Activated T-cell treated with anti-CD3 and anti-CD28 coated beads, Interleukin-2, amount 50 U/mL, for 48 hours (primary cell): ENCODE measurements at places on chromosomes 7 and 10.

- DNase-seq = no peak
These were observed 22.1 kb upstream of the NPVF start for GRCh38 chr7:25250386-25250785.

- DNase-seq = no peak
These were observed 72.8 kb upstream of the ZNF479 start for GRCh38 chr7:57205000-57205399.

DNA sequence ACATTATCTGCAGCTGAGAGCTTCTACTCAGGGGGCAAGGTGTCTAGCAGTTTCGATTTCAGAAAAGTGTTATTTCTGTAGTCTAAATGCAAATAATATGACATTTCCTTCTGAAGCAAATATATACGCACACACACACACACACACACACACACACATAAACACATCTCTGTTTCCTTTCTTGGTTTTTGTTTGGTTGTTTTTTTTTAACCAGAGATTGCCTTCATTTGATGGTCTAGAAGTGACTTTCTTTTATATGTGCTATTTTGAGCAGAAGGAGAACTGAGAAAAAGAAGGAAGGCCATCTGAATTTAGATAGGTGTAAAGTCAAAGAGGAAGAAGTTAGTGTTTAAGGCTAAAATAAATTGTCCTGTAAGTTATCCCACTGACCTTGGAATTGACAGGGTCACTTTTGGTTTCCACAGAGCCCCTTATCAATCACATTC lies 142.2 kb downstream of the TRIL start:
- DNase-seq = no peak

DNA sequence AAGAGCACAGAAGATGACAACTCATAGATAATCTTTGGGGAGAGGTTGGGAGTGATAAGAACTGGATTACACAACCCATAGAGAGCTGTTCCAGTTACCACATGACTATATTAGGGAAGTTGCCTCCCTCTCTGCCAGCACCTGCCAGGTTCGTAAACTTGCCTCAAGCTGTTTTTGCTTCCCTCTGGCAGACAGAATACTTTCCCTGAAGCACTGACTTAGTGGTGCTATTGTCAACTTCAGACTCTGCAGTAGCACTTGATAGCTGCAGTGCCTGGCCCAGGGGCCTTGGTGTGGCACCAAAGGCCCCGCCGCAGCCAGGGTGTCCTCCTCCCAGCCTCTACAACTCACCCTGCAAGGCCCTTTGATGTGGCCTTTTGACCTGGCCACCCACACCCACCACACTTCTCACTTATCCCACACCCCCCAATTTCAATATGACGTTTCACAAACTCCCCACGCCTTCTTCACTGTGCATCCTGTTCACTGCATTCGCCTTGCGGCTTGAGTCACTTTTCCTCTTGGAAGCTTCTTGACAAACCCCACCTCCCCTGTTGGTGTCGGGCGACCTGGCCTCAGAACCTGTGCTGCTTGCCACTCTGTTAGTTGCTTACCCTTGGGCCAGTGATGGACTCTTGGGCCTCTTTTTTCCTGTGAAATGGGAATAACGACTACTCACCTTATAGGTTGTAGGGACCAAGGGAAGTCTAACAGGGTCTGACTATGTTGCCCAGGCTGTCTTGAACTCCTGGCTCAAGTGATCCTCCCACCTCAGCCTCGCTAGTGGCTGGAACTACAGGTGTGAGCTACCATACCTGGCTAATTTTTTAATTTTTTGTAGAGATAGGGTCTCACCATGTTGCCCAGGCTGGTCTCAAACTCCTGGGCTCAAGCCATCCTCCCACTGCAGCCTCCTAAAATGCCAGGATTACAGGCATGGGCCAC lies 50.2 kb upstream of the PODXL start:
- peak; percentile 24 for DNase-seq

- DNase-seq = peak; percentile 41
These were observed 158.0 kb upstream of the ITGB1 start for GRCh38 chr10:33115738-33116719.

- DNase-seq = no peak
These were observed 826.1 kb downstream of the GRM8 start for GRCh38 chr7:126426652-126427051.

GRCh38 chr10:759898-760477 lies 70.5 kb upstream of the DIP2C start:
- DNase-seq = no peak

GRCh38 chr7:151600331-151600730 lies 80.6 kb upstream of the RHEB start:
- DNase-seq = no peak

DNA sequence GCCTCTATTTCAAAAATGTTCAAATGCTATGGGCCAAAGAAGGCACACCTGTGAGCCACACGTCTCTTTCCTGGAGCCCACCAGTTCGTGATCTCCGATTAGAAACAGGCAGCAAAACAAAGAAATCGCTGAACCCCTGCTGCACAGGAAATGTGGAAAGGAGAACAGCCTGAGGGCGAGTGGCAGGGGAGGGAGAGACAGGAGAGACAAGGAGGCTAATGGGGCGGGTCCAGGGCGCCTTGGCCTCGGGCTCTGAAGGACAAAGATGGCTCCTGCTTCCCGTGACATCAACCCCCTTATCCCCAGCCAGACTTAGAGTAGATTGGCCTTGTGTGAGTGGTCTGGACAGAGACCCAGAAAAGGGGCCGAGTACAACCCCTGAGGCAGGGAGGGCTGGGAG lies 62.4 kb upstream of the DOCK1 start:
- DNase-seq = no peak

DNA sequence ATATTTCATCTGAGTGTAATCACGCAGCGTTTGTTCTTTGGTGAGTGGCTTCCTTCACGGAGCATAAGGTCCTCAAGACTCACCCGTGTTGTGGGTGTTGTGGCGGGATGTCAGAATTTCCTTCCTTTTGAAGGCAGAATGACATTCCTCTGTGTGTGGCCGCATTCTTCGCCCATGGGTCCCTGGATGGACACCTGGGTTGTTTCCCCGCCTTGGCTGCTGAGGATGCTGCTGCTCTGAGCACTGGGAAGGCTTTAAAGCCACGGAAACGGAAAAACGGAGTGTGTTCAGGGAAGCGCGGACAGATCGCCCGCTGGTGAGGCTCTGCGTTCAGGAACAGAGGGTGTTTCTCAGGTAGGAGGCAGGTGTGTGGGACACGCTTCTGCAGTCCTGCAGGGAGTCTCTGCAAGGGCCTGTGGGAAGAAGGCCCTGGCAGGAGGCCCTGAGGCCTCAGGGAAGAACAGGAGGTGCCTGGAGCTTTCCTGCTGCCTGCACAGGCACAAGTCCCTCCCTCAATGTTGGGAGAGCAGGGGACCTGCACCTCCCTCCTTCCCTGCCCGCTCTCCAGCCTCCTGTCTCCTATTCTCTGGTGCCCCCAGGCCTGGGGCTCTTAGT lies 35.7 kb upstream of the SHH start:
- DNase-seq = no peak

GRCh38 chr7:93115796-93116195 lies 2.0 kb downstream of the SAMD9 start:
- peak; percentile 47 for DNase-seq

GRCh38 chr10:24518981-24519597 lies 204.6 kb downstream of the ARHGAP21 start:
- peak; percentile 36 for DNase-seq

DNA sequence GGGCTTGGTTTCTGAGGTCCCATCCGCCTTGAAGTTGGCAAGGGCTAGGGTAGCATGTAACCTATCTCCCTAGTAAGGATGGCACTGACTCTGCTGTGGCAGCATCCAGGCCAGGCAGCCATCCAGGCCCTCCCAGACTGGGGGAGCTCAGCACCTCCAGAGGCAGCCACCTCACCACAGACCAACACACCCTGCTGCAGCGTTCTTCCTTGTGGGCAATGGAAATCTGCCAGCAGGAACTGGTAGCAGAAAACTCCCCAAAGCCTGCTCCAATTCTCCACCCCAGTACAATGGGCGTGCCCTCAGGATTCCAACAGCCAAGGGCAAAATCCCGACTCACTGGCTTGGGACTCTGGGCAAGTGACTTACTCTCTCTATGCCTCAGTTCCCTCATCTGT lies 27.5 kb downstream of the DLG5 start:
- DNase-seq = no peak

DNA sequence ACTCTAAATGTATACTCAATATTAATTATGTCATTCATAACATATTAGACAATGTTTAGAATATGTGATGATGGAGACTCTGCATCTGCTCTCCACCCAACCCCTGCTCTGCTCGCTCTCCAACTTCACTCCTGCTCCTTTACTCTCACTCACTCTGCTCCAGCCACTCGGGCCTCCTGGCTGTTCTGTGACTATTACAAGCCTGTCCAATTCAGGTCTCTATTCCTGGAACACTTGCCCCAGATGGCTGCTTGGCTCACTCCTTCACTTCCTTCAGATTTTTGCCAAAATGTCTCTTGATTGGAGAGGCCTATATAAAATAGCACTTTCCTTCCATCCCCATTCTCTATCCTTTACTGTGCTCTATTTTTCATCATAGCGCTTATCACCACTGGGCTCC lies 84.8 kb downstream of the HBP1 start:
- no peak for DNase-seq

GRCh38 chr7:157153260-157153659 lies 14.5 kb downstream of the UBE3C start:
- no peak for DNase-seq

DNA sequence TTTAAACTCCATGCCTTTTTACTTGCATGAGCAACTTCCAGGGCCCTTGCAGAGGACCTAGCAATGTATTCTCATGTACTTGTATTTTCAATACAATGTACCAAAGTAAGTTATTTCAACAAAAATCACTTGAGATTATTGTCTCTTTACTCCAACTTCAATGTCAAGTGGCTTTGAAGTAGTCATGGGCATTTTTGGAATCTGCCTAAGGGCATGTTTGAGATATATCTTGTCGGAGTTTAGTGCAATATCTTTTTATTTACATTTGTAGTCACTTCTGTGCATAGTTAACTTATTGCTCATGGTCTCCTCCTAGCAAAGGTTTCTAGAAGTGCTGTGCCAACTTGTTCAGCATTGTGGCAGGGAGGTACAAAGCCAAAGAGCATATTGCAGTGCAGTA lies 508.7 kb upstream of the SEMA3D start:
- no peak for DNase-seq

DNA sequence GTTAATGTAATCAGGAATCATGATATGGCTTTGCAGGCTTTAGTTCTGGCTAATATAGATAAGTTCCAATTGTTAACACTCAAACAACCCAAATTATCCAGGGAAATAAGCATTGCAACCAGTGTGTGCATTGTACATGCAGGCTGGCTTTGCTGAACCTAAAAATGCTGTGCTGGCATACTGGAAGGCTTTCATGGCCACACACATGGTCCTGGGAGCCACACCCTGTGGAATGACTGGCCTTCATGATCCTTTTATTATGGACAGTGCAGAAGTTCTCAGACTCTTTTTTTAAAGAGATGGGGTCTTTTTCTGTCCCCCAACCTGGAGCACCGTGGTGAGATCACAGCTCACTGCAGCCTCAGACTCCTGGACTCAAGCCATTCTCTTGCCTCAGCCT lies 5.0 kb downstream of the ELMO1 start:
- DNase-seq = no peak

GRCh38 chr10:53700278-53700677 lies 927.7 kb upstream of the MBL2 start:
- no peak for DNase-seq

DNA sequence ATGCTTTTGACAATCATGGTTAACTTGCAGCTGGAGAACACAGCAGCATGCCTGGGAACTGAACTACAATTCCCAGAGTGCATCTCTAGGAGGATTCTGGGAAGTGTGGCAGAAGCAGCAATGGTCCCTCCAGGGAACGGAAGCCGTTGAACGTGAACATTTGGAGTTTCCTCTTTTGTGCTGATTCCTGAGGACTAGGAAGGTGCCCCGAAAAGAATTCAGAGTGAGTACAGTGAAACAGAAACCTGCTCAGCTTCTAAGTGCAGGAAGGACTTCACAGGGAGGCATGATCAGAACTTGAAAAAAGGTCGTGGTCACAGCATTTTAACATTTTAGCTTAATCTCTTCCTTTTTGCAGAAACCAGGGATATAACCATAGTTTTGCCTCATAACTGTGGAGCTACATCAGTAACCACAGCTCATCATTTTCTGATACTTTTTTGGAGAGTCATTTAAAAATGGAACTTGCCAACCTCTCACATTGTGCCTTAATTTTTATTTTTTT lies at the start of gene NUDT13:
NUDT13 (plus strand) TSS at position 111 of the 505 bp plus-strand sequence. CDS start 3,911 bp downstream, outside the sequence.
- DNase-seq = peak; percentile 51

DNA sequence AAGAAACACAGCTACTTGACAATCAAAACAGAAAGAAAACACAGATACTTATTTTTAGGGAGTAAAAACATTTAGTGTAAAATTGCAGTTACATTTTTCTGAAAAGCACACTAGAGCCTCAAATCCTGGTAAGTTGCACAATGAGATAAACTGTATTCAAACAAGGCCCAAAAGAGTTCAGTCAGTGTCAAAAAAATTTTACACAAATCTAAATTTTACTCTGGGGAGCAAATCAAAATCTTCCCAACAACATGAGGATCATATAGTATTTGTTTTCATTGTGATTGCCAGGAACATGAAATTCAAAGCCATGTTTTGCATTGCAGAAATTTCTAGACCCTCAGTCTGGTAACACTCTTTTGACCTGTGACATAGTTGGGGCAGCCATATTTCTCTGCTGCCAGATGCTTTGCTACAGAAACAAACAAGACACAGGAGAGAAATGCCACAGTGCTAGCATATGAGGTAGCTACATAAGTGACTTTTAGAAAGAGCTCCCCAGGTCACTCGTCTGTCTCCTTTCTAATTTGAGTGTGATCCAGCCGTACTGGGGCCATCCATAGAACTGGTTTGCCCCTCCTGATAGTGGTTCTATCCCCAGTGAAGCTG lies 49.6 kb downstream of the PDE1C start:
- DNase-seq = no peak

DNA sequence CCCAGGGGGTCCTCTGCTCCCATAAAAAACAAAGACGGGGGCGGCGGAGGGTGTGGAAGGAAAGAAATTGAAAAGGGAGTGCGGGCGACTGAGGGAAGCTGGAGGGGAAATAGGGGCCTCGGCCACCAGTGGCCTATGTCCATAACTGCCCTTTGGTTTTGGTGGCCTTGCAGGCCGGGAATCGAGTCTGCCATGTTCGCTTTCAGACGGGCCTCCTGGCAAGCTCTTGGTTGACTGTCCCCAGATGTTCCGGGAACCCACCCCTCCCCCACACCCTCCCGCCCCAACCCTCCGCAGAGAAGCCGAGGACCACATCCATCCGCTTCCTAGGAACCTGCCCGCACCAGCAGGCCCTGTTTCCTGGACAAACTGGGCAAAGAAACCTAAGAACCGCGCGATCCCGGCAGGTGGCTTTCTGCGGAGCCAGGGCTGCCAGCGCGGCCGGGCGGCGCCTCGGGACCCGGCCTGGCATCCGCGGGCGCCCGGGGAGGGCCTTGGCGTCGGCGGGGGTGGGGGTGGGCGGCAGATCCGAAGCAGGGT lies 20.0 kb upstream of the GATA3 start:
- peak; percentile 40 for DNase-seq

- no peak for DNase-seq
These were observed 17.1 kb upstream of the ARPC1A start for GRCh38 chr7:99308461-99309074.

- no peak for DNase-seq
These were observed 546.6 kb downstream of the INHBA start for GRCh38 chr7:41156268-41156667.
